ENCODE measurements at places on chromosomes 6 and 20.

DNA sequence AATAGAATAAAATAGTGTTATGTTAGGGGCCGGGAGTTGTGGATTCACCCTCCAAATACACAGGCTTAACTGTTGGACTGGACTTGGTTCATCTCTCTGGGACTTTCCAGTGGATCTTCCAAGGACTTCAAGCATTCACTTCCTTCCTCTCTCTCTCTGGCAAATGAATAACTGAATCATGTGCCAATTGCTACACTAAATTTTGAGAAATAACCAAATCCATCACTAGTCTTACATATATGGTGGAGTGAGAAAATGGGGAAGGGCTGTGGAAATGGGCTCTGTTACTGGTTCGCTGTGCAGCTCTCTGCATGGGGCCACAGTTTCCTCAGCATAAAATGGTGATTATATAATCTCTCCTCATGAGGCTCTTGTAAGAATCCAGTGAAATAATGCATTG is 6.8 kb upstream of the KIAA1755 start:
- DNase-seq, result no peak

- DNase-seq, result no peak
Observed at GRCh38 chr6:105767541-105767940, 318.6 kb upstream of the PRDM1 start.

DNA sequence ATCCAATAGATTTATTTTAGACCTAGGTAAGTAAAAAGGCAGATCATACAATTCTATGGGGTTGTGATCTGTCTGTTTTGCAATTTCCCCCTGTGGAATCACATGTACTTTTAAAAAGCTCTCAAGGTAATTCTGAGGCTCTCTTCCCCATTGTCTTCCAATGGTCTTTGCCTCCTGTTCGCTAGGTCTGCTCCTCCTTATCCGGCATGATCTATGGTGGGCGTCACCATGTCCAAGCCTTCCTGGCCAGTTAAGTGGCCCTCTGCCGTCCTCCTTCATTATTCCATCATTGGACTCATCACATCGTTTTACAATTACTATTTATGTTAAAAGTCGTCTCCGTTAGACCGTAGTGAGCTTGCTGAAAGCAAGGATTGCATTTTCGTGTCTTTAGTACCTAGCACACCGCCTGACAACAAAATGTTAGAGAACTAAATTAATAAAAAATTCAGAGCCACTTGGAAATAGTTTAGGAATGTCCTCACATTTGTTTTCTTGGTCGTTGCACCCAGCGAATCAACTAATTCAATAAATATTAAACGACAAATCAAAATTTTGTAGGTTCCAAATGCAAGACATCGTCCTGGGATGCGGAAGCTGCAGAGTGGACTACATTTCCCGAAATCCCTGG is 2.2 kb upstream of the STXBP5 start:
- DNase-seq, result no peak

DNA sequence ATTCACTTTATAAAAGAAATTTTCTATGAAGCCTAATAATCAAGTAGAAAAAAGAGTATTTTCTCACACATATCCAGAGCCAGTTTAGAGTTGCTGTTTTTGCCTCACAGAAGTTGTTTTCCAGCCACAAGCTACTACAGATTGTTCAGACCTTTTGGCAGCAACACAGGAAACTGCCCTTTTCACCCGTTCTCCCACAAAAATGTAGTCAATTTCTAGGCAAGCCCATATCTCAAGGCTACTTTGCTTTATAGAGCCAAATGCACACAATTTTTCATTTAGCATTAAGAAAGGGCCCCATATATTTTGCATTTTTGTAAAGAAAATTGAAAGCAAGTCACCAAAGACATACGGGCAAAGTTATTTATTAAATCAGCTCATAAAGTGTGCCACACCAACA is 49.5 kb downstream of the EPB41L2 start:
- no peak for DNase-seq

- DNase-seq, result no peak
Observed at GRCh38 chr6:158761746-158762145, 57.4 kb downstream of the EZR start.

GRCh38 chr6:150922137-150922536 is 56.6 kb downstream of the MTHFD1L start:
- no peak for DNase-seq
